Frontal cortex (tissue), 4 donors: ENCODE measurements at places on chromosomes 7 and 10.

DNA sequence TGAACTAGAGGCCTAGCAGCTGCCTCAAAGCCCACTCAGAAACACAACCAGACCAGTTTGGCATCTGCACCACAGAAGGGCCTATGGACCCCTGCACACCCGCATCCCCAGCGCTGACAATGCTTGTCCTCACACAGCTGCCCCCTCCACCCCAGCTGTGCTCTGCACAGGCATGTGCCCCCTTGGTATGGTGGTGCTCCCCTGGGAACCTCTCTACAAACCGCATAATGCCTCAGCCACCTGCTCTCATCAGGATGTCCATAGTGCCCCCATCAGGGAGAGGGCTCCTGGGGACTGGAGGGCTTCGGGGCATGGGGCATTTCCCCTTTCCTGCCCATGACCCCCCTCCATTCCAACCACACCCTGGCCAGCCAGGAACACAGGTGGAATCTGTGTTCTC lies 347.5 kb downstream of the GRID1 start:
- DNase-seq: no peak

- no peak for DNase-seq
These were observed 2.4 kb upstream of the ITPRIP start for GRCh38 chr10:104340641-104341040.

GRCh38 chr10:32253276-32253675 lies 93.7 kb downstream of the EPC1 start:
- DNase-seq: no peak

- DNase-seq: peak; percentile 8
These were observed 68.4 kb upstream of the TMEM229A start for GRCh38 chr7:124101173-124101768.

- DNase-seq: no peak
These were observed 38.2 kb upstream of the PLEKHA1 start for GRCh38 chr10:122336332-122336731.

DNA sequence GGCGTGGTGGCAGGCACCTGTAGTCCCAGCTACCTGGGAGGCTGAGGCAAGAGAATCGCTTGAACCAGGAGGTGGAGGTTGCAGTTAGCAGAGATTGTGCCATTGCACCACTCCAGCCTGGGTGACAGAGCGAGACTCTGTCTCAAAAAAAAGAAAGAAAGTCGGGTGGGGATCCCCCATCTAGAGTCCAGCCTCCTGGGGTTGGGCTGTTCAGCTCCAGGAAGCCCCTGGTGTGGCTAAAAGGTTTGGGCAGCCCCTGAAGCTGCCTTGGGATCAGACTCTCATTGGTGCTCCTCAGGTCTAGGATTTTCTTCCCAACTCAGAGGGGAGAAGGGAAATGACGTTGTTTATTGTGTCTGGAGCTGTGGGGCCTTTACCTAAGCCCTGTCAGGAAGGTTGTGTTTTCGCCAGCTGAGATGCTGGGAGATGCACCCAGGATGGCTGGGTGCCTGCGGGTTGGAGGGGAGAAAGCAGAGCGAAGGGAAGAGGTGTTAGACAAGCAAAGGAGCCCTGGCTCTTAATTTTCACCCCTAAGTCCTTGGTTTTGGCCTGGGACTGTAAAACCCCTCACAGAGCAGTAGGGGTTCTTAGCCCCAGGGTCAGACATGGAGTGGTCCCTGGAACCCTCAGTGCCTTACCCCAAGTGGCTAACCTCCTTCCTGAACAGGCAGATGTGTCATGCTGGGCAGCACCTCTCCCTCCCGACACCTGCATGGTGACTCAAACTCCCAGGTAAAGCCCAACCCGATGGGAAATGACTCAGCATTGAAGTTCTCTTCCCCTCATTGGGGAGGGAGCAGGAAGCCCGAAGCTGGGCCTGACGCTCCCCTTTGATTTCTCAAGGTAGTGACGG lies 21.1 kb downstream of the PLAU start:
- DNase-seq: no peak
